ENCODE measurements at places on chromosomes 1 and 21. TPM values are rescaled to one million over a fixed set of nuclear protein-coding genes. Genes with fewer than 3 reads are reported as not detected.

- no peak overlapping the region for H3K4me3 ChIP-seq
- peaks cover 26% of the 10 kb centered on the region for H3K4me1 ChIP-seq
- no peak for DNase-seq
These were observed 18.3 kb upstream of the HYI start for GRCh38 chr1:43472087-43472462.

DNA sequence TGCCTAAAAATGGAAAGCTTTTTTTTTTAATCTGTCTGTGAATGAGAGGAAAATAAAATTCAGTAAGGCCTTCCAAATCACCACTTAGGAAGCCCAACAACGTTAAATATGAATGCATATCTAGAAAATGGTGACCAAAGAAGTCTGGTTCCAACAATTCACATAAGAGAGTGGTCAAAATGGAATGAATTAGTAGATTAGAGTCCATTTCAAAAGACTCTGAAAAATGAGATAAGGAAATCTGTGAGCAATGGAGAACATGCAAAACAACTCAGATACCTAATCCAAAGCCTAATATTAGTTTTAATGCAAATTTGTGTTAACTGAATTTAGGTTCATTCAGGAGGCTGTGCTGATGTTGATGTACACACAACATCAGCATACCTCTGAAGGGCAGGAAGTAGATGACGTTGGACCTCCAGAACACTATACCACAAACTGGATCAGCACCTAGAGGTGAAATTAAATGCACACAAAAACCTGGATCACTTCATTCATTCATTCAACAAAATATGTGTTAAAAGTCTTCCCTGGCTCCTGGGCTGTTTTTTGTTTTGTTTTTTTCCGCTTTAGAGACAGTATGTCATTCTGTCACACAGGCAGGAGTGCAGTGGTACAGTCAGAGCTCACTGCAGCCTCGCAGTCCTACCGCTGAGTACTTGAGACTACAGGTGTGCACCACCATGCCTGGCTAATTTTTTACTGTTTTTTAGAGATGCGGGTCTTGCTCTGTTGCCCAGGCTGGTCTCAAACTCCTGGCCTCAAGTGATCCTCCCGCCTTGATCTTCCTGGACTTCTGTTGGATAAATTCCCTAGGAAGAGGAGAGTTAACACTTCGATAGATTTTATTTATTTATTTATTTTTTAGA, 4.9 kb upstream of the BRWD1 start:
- H3K27me3 ChIP-seq = no peaks in the 10 kb centered on the region
- H3K36me3 ChIP-seq = no peaks in the 10 kb centered on the region
- DNase-seq = no peak
- H3K4me3 ChIP-seq = no peak overlapping the region
- peaks cover 25% of the 10 kb centered on the region for H3K4me1 ChIP-seq

DNA sequence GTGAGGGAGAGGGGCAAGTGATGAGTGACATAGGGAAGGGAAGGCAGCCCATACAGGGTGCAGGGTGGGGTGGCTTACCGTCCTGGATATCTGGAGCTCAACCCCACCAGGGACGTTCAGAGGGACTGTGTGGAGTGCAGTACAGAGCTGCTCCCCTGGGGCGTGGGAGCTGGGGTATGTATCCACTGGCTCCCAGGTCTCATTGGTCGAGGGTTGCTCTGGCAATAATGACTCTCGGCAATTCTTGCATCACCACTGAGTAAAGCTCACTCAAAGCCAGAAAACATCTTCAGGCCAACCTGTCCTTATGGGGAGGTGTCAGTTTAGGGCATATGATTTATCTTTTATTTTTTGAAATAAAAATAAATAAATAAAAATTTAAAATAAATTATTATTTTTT, 43.2 kb upstream of the RUNX3 start:
- no peak for DNase-seq
- H3K4me3 ChIP-seq = no peak overlapping the region
- H3K27ac ChIP-seq = no peak overlapping the region
- H3K27me3 ChIP-seq = peaks cover 8% of the 10 kb centered on the region
- H3K4me1 ChIP-seq = peaks cover 25% of the 10 kb centered on the region

DNA sequence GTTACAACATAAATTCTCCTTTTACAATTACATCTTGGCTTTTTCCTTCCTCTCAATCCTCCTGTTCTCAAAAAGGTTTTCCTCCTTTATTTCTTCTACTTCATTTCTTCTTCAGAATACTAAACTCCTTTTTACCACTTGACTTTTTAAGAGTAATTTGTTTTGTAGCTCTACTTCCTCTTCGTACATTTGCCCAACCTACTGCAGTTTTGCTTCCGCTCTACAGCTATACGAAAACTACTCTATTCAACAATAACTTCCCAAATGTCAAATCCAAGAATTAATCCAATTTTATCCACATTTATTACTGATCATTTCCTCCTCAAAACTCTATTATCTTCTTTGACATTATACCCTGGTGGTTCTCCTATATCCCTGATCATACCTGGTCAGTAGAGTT, 3.4 kb downstream of the GDAP2 start:
- DNase-seq = no peak
- no peaks in the 10 kb centered on the region for H3K27me3 ChIP-seq
- H3K4me1 ChIP-seq = peaks cover 24% of the 10 kb centered on the region
- H3K4me3 ChIP-seq = no peak overlapping the region
- no peak overlapping the region for H3K27ac ChIP-seq

The PCBP3 gene
- 5.4 TPM for total RNA-seq

DNA sequence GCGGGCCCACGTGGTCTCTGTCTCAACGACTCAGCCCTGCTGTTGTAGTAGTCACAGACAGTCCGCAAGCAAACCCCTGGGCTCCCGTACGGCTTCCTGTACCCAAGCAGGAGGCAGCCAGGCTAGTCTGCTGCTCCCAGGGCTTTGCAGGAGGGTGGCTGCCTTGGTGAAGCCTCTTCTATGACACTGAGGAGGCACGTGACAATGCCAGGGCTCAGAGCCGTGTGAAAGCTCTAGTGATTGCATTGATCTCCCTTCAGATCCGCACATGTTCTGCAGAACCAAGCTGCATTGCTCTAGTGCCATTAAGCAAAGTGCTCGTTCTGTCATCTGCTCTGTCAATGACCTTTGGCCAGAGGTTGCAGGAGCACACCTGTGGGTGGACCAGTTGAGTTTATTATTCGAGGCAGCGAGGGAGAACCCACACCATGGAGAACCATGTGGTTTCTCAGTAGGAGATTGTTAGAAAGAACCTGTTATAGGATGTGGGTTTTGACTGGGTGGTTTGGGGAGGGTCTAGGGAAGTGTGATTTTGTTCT, 18.0 kb downstream of the UMODL1 start:
- H3K36me3 ChIP-seq = no peaks in the 10 kb centered on the region
- H3K4me1 ChIP-seq = no peaks in the 10 kb centered on the region
- no peak overlapping the region for H3K4me3 ChIP-seq
- no peak overlapping the region for H3K27ac ChIP-seq

DNA sequence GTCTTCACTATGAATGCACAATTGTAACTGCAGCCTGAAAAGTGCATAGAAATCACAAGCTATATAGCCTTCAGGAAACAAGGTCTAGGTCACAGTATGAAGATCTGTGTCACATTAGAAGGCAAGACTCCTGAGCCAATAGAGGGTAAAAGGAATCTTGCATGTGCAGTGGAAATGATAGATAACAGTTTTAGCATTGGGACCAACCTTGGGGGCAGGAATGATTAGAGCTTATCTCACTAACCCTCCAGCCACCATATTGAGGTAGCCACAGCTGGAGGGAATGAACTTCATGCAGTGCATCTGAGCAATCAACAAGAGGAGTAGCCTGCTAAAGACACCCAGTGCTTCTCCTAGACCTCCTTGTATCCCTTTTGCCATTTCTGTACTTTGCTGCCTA, 390.1 kb downstream of the LTN1 start:
- no peak overlapping the region for H3K27ac ChIP-seq
- peaks cover 5% of the 10 kb centered on the region for H3K36me3 ChIP-seq
- no peak overlapping the region for H3K4me3 ChIP-seq
- H3K27me3 ChIP-seq = no peaks in the 10 kb centered on the region
- DNase-seq = no peak

The LCE1F gene
- not detected for total RNA-seq

GRCh38 chr1:155322571-155322952, 1.9 kb downstream of the RUSC1 start:
- H3K4me3 ChIP-seq = peak overlapping the region; percentile 89
- no peak for DNase-seq
- peaks cover 7% of the 10 kb centered on the region for H3K36me3 ChIP-seq

- no peak for DNase-seq
- H3K36me3 ChIP-seq = no peaks in the 10 kb centered on the region
- H3K4me3 ChIP-seq = no peak overlapping the region
- no peaks in the 10 kb centered on the region for H3K27me3 ChIP-seq
These were observed 319.4 kb upstream of the ST6GALNAC5 start for GRCh38 chr1:76547916-76548315.

- H3K4me1 ChIP-seq = peaks cover 45% of the 10 kb centered on the region
- H3K4me3 ChIP-seq = peak overlapping the region; percentile 63
- peaks cover 10% of the 10 kb centered on the region for H3K36me3 ChIP-seq
- no peak for DNase-seq
- H3K27ac ChIP-seq = peak overlapping the region; percentile 99
These were observed 905 bp downstream of the BTBD19 start for GRCh38 chr1:44808938-44809917.
